ENCODE measurements at places on chromosomes 12 and 14.

GRCh38 chr12:80195074-80195726 is 95.9 kb downstream of the OTOGL start:
- no peak for DNase-seq

DNA sequence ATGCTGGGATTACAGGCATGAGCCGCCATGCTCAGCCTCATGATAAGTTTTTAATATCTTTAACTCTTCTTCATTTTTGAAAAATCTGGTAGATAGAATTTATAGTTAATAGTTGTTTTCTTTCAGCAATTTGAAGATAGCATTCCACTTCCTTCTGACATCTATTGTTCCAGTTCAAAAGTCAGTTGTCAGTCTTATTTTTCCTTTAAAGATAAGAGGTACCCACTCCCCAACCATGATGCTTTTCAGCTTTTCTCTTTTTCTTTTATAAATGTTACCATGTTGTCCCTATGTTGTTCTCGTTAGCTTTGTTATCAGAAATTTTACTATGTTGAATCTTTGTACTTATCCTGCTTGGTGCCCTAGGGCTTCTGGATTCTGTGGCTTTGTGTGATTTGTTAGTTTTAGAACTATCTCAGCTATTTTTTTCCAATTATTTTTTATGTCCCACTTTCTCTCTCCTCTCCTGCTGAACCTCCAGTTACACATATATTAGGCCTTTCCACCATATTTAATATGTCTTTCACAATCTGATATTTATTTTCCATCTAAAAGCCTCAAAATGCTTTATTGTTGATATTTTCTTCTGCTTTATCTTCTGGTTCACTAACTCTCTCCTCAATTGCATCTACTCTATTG is 181.6 kb upstream of the FOXN3 start:
- no peak for DNase-seq

- no peak for DNase-seq
These were observed 2.3 kb downstream of the SNAPC1 start for GRCh38 chr14:61764342-61765122.

- no peak for DNase-seq
These were observed 112.1 kb upstream of the FRMD6 start for GRCh38 chr14:51539571-51540037.

- DNase-seq = no peak
These were observed 317.4 kb upstream of the DDHD1 start for GRCh38 chr14:53470351-53471043.

DNA sequence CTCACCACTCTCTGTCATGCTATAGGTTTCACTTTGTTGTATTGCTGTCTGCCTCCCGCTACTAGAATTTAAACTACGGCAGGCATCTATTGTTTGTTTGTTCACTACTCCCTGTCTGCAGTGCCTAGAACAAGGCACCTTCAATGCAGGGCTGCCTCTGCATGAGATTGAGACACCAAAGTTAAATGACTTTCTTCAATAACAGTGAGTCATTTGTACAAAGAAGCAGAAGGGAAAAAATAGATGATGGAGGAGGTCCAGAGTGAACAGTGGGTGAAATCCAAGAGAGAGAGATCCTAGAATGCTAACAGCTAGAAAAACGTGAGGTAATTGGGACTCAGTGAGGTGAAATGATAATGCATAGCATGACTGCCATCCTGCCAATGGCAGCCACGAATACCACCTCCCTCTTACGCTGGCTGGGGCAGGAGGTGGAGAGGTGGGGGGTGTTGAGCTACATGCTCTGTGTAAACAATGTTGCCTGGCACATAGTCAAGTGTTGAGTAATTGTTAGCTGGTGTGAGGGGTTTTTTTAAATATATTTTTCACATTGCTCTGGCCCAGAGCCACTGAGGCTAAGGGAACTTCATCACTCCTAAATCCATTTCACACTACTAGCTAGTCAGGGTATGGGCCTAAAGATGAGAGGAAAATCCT is 367.6 kb downstream of the RPS29 start:
- DNase-seq = no peak

All from activated CD4-positive, CD25-positive, alpha-beta regulatory T cell treated with anti-CD3 and anti-CD28 coated beads, Interleukin-2, amount 50 U/mL, for 16 hours (primary cell).